ENCODE measurements at places on chromosomes 4 and X.

DNA sequence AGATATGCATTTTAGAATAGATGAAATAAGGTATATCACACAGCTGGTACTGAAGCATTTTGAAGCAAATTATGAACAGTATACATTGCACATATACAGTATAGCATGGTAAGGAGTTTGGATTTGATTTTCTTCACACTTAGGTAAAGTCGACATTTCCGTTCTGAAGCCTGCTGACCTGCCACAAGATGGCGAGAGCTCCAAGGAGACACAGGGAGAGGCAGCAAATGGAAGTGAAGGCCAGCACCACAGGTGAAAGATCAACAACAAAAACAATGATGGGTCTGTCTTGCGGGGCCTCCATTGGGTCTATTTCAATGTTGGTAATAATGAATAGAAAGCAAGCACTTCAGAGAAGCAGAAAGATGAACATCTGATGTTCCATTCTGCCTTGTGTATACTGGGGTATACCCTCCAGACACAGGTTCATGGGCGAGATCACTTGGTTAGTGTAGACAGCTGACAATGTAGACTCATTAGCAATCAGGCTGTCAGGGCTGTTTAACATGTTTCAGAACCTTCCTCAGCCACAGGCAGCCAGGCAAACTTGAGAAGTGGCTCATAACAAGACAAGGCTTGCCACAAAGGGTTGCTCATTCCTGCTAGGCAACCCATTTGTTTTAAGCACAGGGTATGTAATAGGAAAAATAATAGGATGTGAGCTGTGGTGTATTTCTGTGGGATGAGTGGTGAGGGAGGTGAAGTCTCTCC, 21.4 kb upstream of the NOX1 start:
- no peak for DNase-seq

- DNase-seq = no peak
These were observed 849.1 kb upstream of the SLIT2 start for GRCh38 chr4:19402581-19403065.

DNA sequence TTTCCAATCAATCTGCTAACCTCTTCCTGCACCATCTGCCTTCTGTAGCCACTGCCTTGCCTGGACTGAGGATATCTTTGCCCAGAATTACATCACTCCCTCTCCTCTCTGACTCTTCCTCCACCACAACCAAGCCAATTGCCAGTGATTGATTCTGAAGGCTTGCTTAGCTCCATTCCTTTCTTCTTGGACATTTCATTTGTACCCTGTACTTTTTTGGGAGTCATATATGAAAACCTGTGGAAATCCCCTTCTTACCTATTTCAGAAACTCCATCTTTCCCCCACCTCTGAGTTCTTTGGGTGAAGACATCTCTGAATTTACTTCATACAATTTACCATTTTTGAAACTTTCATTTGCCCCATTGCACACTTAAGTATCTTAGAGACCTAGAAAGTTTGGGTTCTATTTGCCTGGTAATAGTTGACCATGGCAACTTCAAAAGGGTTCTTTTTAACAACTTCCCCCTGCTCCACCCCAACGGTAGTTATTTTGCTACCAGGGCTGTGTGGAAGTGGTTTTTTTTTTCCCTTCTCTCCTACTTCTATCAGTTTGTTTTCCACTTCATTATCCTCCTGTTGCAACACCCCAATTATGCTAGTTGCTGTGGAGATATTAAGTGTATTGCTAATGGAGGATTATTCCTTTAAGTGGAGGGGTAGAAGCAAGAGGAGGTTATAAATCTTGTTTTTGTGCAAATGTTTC, 14.3 kb downstream of the SGMS2 start:
- no peak for DNase-seq

GRCh38 chr4:127238956-127239475, 393.7 kb upstream of the INTU start:
- DNase-seq = no peak

DNA sequence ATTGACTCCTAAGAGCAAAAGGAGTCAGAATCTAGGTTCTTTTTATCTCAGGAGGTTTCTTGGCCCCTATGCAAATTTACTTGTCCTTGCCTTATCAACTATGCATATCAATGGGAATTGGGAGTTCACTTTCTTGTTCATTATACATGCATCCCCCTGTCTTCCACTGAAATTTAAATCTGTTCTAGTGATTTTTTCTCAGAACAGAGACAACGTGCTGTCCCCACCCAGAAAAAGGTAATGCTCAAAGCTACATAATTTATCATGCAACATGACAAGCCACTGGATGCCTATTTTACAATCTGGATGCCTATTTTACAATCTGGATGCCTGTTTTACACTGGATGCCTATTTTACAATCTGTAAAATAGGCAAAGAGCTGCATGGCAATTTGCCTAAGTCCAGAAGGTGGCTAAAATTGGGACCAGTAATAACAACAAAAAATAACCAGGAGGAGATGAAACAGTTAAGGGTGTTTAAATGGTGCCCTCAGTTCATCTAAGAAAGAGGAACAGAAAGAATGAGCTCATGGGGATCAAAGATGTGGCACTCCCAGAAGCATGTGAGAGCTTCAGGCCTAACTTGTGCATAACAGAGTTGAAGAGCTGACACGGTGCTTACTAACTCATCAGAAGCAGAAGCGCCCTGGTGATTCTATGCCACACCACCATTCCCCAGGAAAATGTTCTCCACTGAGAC, 537.8 kb upstream of the BOD1L1 start:
- DNase-seq = no peak
